Vagina (tissue), 2 donors: ENCODE measurements at places on chromosomes 16 and 17. TPM values are rescaled to one million over a fixed set of nuclear protein-coding genes. Genes with fewer than 3 reads are reported as not detected.

GRCh38 chr16:29852654-29853053 is 10.4 kb downstream of the CDIPT start:
- no peaks in the 10 kb centered on the region for H3K36me3 ChIP-seq
- no peak for DNase-seq
- no peaks in the 10 kb centered on the region for H3K27me3 ChIP-seq
- H3K4me3 ChIP-seq: no peak overlapping the region
- peaks cover 19% of the 10 kb centered on the region for H3K4me1 ChIP-seq

GRCh38 chr16:19595043-19595767 is 39.7 kb downstream of the VPS35L start:
- peaks cover 18% of the 10 kb centered on the region for H3K36me3 ChIP-seq
- peak overlapping the region; percentile 28 for H3K27ac ChIP-seq
- DNase-seq: no peak
- peaks cover 20% of the 10 kb centered on the region for H3K4me1 ChIP-seq

GRCh38 chr16:50731989-50732832 is 9.7 kb upstream of the CYLD start:
- no peaks in the 10 kb centered on the region for H3K36me3 ChIP-seq
- no peaks in the 10 kb centered on the region for H3K4me1 ChIP-seq
- H3K4me3 ChIP-seq: no peak overlapping the region
- no peak overlapping the region for H3K27ac ChIP-seq
- H3K27me3 ChIP-seq: no peaks in the 10 kb centered on the region

- H3K36me3 ChIP-seq: no peaks in the 10 kb centered on the region
- H3K27me3 ChIP-seq: no peaks in the 10 kb centered on the region
- no peak overlapping the region for H3K4me3 ChIP-seq
- DNase-seq: no peak
These were observed 973.0 kb downstream of the KCNJ2 start for GRCh38 chr17:71142333-71142732.

DNA sequence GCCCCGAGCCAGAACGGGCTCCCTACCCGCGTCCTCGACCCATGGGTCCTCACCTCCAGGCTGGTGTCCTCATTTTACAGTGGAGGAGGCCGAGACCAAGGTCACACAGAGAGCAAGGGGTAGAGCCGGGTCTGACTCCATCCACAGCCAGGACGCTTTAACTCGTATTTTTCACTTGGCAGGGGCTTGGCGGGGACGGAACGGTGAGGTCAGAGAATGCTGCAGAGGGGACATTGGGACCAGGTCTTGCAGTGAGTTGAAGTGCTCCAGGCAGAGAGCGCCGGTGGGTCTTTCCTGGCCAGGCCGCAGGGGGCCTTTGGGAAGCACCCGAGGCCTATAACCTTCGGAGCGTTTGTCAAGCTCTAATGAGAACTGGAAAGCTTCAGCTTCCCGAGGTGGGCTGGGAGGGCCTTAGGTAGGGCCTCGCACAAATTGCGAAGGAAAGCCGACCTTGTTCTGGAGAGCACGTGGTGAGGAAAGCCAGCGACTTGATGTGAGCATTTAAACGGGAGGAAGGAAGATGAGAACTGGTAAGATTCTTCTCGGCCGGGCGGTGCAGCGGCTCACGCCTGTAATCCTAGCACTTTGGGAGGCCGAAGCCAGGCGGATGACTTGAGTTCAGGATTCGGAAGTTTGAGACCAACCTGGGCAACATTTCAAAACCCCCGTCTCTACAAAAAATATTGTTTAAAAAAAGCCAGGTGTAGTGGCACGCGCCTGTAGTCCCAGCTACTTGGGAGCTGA is 908 bp upstream of the CLUH start:
- no peaks in the 10 kb centered on the region for H3K27me3 ChIP-seq
- no peaks in the 10 kb centered on the region for H3K36me3 ChIP-seq
- H3K4me3 ChIP-seq: peak overlapping the region; percentile 93

Gene C16orf46
- 1.2 TPM for total RNA-seq
